ENCODE measurements at places on chromosomes 12 and 14. TPM values are rescaled to one million over a fixed set of nuclear protein-coding genes. Genes with fewer than 3 reads are reported as not detected.

- peaks cover 17% of the 10 kb centered on the region for H3K36me3 ChIP-seq
- no peaks in the 10 kb centered on the region for H3K27me3 ChIP-seq
- no peak overlapping the region for H3K27ac ChIP-seq
- H3K4me1 ChIP-seq, result peaks cover 8% of the 10 kb centered on the region
These were observed 4.2 kb downstream of the MLF2 start for GRCh38 chr12:6748761-6749160.

DNA sequence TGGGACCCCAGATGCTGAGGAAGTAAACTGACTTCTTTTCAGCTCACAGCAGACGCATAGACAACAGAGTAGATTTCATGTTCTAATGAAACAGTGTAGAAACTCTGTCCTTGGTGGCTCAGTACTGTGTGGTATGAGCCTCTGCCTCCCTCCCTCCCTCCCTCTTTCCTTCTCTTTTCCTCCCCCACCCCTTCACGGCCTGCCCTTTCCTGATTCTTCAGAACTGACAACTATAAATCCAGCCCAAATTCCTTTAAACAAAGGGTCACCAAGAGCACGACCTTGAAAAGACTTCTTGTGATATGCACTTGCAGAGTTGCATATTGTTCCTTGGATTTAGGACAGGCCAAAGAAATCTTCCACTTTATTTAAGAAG, 164.0 kb downstream of the ETV6 start:
- no peak overlapping the region for H3K27ac ChIP-seq
- no peak for DNase-seq
- no peaks in the 10 kb centered on the region for H3K36me3 ChIP-seq
- H3K4me1 ChIP-seq, result no peaks in the 10 kb centered on the region
- H3K27me3 ChIP-seq, result no peaks in the 10 kb centered on the region

The PLCZ1 gene
- not detected for total RNA-seq

The CYP46A1 gene
- not detected for total RNA-seq

GRCh38 chr12:110280392-110280778, 662 bp upstream of the ATP2A2 start:
- DNase-seq, result no peak
- peak overlapping the region; percentile 88 for H3K4me3 ChIP-seq
- H3K27ac ChIP-seq, result peak overlapping the region; percentile 58
- peaks cover 29% of the 10 kb centered on the region for H3K4me1 ChIP-seq
- H3K36me3 ChIP-seq, result peaks cover 31% of the 10 kb centered on the region

DNA sequence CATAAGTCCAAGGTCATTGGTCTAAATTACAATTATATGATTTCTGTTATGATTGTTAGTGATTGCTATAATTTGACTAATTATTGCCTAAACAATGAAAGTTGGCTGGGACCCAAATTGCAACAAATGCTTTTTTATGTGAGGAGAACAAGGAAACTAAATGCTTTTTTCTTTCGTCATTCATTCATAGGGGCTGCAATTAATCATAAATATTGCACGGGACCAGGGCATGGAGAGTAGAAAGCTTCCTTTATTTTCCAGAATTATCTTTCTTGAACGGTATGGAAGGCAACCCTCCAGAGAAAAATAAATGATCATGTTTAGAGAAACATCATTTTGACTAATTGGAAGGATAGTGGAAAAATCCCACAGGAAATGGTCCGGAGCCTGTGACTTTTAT, 32.6 kb upstream of the ARHGAP5 start:
- H3K4me3 ChIP-seq, result no peak overlapping the region
- no peak overlapping the region for H3K27ac ChIP-seq
- H3K27me3 ChIP-seq, result no peaks in the 10 kb centered on the region
- no peak for DNase-seq
- H3K36me3 ChIP-seq, result no peaks in the 10 kb centered on the region
- H3K4me1 ChIP-seq, result no peaks in the 10 kb centered on the region

DNA sequence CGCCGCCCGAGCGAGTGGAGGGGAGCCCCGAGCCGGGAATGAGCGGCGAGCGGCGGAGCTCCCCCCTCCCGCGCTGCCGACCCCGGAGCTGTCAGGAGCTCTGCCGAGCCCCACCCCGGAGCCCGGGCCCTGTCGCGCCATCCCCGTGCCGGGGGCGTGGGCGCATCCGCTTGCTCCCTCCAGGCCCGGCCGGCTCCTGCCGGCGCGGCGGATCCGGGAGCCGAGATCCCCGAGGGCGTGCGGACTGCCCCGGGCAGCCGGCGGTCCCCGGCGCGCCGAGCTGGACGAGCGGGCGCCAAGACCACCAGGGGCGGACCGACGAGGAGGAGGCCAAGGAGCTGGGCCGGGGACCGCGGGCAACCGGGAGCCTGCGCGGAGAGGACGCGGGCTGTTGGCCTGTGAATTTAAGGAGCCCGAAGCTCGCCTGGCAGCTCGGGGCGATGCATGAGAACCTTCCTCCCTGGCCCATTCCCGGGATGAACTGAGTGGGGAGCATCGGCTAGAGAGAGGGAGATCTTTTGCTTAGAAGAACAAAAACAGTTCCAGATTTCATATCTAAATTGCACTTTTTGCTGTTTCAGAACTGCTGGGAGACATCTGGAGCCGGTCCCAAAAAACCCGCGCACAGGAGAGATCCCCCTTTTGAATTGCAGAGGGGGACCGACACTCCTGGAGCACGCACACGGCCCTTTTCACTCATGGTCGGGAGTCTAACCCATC, 2.0 kb downstream of the PTHLH start:
- H3K4me1 ChIP-seq, result peaks cover 34% of the 10 kb centered on the region
- H3K27me3 ChIP-seq, result no peaks in the 10 kb centered on the region
- no peak overlapping the region for H3K4me3 ChIP-seq
- no peaks in the 10 kb centered on the region for H3K36me3 ChIP-seq
- no peak for DNase-seq
- no peak overlapping the region for H3K27ac ChIP-seq

- DNase-seq, result no peak
- H3K4me3 ChIP-seq, result no peak overlapping the region
- no peaks in the 10 kb centered on the region for H3K36me3 ChIP-seq
These were observed 24.2 kb upstream of the CLEC14A start for GRCh38 chr14:38280081-38280480.

GRCh38 chr12:116053479-116054200, 223.9 kb downstream of the MED13L start:
- peak overlapping the region; percentile 42 for H3K27ac ChIP-seq
- H3K4me1 ChIP-seq, result peaks cover 19% of the 10 kb centered on the region
- H3K36me3 ChIP-seq, result no peaks in the 10 kb centered on the region
- no peaks in the 10 kb centered on the region for H3K27me3 ChIP-seq
- no peak overlapping the region for H3K4me3 ChIP-seq

The TSHR gene
- total RNA-seq, result not detected

GRCh38 chr14:67395086-67395875, 16.7 kb downstream of the PLEK2 start:
- DNase-seq, result peak; percentile 31

The B3GNT4 gene
- total RNA-seq, result 2.8 TPM

The MGP gene
- 89.3 TPM for total RNA-seq

The OTOGL gene
- total RNA-seq, result not detected

- H3K4me1 ChIP-seq, result peaks cover 48% of the 10 kb centered on the region
- no peaks in the 10 kb centered on the region for H3K27me3 ChIP-seq
- no peaks in the 10 kb centered on the region for H3K36me3 ChIP-seq
- peak overlapping the region; percentile 85 for H3K4me3 ChIP-seq
- DNase-seq, result peak; percentile 65
These were observed 783 bp downstream of the CORO1C start for GRCh38 chr12:108730365-108731104.

- no peak overlapping the region for H3K27ac ChIP-seq
- H3K36me3 ChIP-seq, result no peaks in the 10 kb centered on the region
- H3K27me3 ChIP-seq, result no peaks in the 10 kb centered on the region
- no peak overlapping the region for H3K4me3 ChIP-seq
These were observed 13.5 kb downstream of the MIA2 start for GRCh38 chr14:39247256-39247655.

Measured in PC-9 (cell line).